ENCODE measurements at places on chromosomes 13 and 19.

DNA sequence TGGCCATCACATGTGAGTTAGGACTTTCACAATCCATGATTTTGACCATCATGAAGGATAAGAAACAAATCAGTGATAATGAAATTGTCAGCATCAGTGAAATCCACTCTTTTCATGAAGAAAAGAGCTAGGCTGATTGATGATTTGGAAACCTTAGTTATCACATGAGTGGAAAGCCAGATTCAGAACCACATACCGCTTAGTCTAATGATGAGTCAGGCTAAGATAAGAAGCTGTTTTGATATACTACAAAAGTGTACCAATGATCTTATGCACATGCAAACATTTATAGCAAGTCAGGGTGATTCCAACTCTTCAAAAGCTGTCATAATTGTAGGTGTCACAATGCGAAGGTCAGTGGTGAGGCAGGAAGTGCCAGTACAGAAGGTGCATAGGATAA, 519.3 kb downstream of the GPC6 start:
- DNase-seq, result no peak

- no peak for DNase-seq
Measured at GRCh38 chr19:29789007-29789406, 22.8 kb upstream of the CCNE1 start.

DNA sequence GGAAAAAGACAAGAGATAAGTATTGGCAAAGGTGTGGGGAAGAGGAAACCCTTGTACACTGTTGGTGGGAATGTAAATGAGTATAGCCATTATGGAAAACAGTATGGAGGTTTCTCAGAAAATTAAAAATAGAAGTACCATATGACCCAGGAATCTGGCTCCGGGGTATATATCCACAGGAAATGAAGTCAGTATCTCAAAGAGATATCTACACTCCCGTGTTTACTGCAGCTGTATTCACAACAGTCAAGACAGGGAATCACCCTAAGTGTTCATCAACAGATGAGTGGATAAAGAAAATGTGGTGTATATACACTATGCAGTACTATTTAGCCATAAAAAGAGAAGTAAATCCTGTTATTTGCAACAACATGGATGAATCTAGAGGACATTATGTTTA, 13.5 kb downstream of the KCTD12 start:
- DNase-seq, result no peak

DNA sequence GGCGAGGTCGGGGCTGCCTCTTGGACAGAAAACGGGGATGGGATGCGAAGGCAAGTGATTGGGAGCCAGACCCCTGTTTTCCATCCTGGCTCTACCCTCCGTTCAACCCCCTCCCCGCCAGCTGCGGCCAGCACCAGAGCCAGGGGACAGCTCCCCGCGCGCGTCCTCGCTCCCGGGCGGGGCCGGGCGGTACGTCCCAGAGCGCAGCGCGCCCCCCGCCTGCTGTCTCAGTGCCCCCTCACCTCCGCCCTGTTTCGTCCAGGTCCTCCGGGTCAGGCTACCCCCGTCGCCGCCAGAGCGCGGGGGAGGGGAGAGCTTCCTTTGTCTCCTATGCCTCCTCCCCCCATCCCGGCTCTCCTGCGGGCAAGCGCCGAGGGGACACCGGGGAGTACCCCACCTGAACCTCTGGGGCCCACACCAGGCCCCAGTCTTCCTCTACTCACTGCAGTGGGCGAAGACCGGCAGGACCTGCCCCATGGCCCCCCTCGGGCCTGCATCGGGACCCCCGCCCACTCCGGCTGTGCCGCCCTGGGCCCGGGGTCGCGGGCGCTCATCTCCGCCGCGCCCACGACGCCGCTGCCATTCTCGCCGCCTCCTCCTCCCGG, 396 bp downstream of the RTN2 start:
- DNase-seq, result peak; percentile 56

DNA sequence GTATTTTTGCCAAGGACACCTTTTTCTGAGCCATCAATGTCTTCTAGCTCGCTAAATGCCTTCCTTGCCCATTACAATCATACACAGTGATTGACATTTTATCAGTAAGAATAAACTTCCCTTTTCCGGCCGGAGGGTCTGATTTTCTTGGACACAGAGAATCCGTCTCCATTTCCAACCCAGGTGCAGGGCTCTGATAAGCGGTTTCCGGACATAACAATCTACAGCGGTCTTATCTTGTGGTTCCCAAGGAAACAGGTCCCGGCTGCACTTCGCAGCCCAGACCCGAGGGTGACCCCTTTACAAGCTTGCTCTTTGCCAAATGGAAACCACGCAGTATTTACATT, 5.1 kb upstream of the ZNF77 start:
- DNase-seq, result no peak

DNA sequence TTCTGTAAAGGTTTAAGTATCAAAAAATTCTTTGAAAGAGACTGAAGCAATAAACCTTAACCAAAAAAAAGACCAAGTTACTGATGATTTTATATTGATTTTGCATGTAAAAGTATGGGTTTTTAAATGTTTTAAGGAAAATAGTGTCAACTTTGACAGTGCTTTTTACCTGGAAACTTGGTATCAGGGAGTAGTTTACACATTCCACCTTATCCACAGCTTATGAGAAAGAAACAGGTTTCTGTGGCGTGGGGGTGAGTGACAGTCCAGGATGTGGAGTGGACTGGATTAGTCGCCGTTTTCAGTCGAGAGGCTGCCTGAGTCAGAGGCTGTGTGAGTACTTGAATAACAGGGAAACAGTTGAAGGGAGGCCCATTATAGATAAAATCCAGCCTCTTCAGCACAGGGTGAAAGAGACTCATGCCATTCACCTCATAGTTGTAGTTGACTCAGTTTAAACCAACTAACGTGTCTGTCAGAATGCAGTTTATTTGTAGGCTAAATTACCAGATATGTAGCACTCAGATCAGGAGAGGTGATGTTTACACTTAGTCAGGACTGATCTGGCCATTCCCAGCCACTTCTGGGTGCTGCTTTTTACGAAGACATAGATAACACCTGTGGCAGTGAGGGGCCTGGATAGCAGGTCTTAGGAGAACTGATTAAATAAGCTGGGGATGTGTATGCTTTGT, 595 bp upstream of the GPR183 start:
- no peak for DNase-seq

GRCh38 chr13:46839399-46839798, 42.4 kb upstream of the ESD start:
- DNase-seq, result no peak

DNA sequence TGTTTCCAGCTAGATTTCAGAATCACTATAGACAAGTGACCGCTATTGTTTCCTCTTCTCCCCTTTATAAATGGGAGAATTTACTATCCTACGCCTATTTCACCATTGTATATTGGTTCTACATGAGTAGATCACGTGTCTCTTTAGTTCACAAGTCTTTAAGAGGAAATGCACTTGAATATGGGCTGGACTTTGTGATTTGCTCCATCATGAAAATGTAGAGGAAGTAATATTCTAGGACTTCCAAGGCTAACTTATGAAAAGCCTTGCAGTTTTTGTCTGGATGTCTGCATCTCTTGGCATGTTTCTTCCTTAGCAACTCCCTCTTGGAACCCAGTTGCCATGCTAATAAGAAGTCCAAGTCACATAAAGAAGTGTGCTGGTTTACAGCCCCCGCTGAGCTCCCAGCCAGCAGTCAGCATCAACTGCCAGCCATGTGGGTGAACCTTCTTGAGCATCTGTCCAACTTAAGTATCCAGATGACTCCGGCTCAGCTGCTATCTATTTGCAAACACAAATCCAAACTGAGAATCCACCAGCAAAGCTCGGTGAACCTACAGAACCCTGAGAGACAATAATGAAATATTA, 4.8 kb upstream of the FBXL3 start:
- DNase-seq, result no peak

- no peak for DNase-seq
Measured at GRCh38 chr13:54536112-54536511, 1507.5 kb downstream of the OLFM4 start.

- DNase-seq, result no peak
Measured at GRCh38 chr13:56378566-56378965, 762.2 kb upstream of the PRR20A start.

DNA sequence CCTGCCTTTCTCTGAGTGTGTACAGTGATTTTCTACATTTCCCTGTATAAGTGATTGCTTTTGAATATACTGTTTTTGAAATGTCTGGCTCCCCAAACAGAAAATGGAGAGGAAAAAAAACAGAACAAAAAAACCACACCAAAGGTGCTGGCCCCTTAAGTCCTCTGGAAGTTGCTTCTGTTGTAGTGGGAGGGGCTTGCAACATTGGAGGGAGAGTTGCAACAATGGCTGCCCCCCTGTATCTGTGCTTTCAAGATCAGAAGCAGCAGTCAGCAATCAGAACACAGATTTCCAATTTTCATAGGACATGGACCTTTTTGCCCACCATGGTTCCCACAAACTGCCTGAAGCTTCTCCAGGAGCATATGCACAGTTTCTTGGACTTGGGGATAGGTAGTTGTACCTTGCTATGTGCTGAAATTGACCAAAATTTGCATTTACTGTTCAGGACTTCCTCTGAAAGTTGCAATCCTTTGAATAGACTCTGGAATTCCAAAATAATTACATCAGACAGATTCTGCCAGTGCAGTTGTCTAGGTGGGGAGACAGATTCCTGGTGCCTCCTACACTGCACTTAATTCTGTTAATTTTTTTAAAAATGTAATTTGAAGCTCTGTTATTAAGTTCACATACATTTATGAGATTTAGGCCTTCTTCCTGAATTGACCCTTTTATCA, 13.8 kb downstream of the BIVM start:
- DNase-seq, result no peak

GRCh38 chr13:77513719-77514335, 21.7 kb upstream of the SCEL start:
- no peak for DNase-seq

Data from naive thymus-derived CD4-positive, alpha-beta T cell (primary cell).